ENCODE measurements at places on chromosomes 1 and 21.
A peak's percentile ranks its signal among the peaks of the same experiment; 100 is the strongest.

DNA sequence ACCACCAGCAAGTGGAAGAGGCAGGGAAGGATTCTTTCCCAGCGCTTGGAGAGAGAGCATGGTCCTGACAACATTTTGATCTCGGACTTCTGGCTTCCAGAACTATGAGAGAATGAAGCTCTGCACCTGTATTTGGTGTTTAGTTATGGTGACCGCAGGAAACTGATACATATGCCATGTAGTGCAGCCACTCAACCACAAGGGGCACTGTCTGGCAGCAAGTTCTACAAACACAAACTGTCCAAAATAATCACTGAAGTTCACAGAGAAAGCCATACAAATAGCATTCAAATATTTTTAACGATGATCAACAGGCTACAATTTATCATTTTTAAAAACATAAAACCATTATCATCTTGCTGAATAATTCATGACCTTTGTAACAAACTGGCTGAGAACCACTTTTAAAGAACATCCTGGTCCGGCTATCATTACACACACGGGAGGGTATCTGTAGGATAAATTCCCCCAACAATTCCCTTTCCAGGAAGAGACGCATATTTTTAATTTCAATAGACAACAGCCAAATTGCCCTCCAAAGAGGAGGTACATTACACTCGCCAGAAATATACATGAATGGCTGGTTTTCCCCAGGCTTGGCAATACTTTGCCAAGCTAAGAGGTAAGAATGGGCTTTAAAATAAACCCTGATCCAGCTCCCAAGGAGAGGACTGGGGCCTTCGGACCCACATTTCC lies 9.2 kb upstream of the CBR3 start:
- DNase-seq, result peak; percentile 43

GRCh38 chr1:21082073-21082472 lies 94.6 kb downstream of the EIF4G3 start:
- DNase-seq, result no peak

DNA sequence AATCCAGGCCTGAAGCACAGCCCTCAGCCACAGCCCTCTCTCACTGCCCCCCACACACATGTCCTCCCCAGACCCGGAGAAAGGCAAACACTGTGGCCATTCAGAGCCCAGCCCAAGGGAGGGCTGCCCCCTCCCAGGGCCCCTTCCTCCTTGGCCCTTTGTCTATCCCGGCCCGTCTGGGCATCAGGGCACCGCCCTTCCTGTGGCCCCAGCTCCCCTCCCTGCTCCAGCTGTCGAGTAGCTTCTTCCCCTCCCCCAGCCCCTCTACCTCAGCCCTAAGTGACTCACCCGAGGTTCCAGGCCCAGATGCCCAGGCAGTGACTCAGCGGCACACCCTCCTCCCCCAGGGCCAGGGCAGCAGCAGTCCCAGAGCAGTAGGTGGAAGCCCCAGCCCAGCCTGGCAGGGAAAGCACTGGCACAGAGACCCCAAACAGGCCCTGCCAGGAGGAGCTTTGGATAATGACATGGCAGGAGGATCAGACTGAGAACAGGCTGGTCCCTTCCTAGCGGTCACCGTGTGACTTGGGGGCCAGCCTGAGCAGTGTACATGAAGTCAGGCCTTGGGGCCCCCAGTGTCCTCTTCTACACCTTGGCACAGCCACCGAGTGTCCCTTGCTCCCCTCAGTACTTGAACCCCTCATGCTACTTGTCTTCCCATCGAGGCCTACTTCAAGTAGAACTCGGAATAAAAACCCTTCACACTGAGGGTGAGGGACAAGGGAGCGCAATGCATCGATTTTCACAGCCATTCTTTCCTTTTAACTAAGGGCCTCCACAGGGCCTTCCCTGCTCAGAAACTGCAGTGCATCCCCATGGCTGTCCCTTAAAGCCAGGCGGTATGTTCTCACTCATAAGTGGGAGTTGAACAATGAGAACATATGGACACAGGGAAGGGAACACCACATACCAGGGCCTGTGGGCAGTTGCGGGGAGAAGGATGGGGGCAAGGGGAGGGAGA lies 1.0 kb upstream of the S100A2 start:
- DNase-seq, result peak; percentile 87

DNA sequence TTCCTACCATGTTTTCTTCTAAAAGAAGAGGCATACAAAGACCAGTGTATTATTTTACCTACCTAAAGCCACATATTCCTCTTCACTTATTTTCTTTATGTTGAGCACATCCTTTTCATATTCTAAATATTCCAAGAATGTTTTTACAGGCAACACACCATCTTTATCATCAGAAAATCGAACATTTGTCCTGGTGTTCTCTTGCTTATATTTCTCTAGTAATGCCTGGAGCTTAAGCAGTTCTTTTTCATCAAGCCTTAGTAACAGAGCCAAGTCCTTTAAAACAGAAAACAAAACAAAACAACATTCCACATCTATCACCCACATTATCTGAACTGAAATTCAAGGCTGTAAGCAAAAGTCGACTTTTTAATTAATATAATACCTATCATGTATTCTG lies 88.7 kb downstream of the IARS2 start:
- no peak for DNase-seq

DNA sequence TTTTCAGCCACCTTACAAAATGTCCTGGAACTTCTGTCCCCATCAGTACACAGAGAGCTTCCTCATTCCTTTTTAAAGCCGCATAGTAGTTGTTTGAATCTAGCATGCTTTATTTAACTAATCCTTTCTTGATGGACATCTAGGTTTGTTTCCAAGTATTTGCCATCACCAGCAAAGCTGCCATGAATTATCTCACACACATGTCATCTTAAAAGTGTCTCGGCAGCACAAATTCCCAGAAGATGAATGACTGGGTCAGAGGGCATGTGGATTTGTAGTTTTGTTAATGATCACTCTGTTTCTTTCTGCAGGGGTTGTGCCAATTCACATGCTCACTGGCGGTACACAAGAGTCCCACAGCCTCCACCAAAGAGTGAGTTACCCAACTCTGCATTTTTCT lies 68.3 kb downstream of the CLIC6 start:
- DNase-seq, result no peak

DNA sequence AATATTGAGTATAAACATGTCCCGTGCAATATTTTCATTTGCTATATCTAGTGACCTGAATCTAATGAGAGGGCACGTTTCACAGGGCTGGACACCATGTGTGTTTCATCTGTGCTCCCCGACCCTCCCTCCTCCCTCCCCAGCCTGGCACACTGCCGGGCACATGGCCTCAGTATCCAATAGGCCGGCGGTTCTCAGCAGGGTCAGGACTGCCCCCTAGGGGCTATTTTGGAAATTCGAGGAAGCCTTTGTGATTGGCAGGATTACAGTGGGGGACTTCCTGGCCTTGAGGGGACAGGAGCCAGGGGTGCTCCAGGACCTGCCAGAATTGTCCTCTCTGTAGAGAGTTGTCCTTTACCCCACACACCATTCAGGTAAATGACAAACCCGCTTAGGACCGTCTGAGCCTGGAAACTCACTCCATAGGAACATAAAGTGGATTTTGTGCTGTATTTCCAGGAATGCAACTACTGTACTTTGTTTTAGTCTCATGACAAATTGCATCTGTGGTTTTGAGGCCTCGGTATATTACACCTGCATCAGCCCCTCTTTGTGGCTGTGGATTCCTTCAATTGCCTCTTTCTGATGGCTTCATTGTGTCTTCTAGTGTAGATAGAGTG lies 109.5 kb upstream of the SIM2 start:
- DNase-seq, result peak; percentile 12

GRCh38 chr1:236066828-236067386 lies 2.0 kb upstream of the NID1 start:
- peak; percentile 35 for DNase-seq

DNA sequence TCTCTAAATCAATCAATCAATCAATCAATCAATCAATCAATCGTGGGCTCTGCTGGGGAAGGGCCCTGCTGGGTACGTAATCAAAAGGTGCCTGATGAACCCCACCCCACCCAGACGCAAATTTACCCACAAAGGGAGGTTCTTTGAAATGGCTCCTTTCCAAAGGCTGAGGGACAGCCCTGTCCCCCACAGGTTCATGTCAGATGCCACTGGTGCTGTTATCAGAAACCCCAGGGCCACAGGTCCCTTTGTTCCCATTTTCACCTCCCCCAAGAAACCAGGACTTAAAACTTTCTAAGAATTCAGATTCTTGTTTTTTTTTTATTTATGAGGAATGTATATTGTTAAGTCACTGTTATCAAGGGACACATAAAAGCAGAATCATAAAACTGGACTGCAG lies 14.2 kb downstream of the CHRNB2 start:
- no peak for DNase-seq

GRCh38 chr1:65289449-65289848 lies 19.9 kb upstream of the DNAJC6 start:
- DNase-seq, result no peak

- DNase-seq, result peak; percentile 87
Measured at GRCh38 chr1:26363549-26364448, 8.8 kb downstream of the ZNF683 start.

DNA sequence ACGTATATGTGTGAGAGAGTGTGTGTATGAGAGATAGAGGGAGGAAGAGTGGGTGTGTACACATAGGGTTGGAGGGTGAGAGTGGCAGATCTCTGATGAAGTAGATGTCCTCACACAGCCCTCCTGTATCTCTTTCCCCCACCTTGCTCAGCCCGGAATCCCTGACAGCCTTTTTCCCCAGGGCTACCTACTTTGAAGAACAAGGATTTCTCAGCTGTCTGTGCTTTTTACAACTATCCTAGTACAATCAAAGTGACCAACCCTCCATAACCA lies 29.1 kb upstream of the CADM3 start:
- DNase-seq, result no peak

DNA sequence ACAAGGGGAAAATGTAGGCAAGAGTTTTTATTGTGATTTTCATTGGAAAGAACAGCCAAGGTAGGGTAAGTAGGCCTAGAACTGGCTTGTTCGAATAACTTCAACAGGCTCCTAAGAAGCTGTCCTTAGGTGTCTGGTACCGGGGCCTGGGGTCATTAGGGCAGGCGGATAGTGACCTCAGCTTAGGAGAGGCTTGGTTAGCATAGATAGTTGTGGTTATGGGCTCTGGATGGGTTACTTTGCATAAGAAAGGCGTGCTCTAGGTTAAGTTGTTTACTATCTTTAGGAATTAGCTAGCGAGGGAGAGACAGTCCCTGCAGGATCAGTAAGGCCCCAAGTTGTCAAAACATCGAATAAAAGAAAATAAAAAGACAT lies 20.7 kb upstream of the HPCAL4 start:
- no peak for DNase-seq

- DNase-seq, result peak; percentile 1
Measured at GRCh38 chr21:14453339-14454015, 70.5 kb upstream of the HSPA13 start.
